Activated CD4-positive, alpha-beta memory T cell treated with anti-CD3 and anti-CD28 coated beads for 36 hours (primary cell): ENCODE measurements at places on chromosomes 1 and 21. TPM values are rescaled to one million over a fixed set of nuclear protein-coding genes. Genes with fewer than 3 reads are reported as not detected.

DNA sequence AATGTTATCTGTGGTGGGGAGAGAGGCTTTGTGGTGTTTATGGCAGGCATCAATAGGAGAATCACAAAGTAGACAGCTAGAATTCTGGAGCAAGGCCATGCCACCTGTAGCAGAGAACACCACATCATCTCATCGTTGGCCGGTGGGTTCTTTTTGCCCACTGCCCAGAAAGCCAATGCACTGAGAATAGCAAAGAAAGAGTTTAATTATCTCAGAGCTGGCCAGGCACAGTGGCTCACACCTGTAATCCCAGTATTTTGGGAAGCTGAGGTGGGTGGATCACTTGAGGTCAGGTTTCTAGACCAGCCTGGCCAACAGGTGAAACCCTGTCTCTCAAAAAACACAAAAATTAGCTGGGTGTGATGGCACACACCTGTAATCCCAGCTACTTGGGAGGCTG lies 99.2 kb upstream of the COG2 start:
- DNase-seq = no peak

SIK1 gene
- total RNA-seq = 6.1 TPM

LCE1D gene
- total RNA-seq = not detected

- DNase-seq = no peak
Observed at GRCh38 chr1:84940481-84940880, 47.5 kb upstream of the LPAR3 start.

- DNase-seq = peak; percentile 84
Observed at GRCh38 chr1:37682334-37682987, 9.9 kb upstream of the CDCA8 start.

DNA sequence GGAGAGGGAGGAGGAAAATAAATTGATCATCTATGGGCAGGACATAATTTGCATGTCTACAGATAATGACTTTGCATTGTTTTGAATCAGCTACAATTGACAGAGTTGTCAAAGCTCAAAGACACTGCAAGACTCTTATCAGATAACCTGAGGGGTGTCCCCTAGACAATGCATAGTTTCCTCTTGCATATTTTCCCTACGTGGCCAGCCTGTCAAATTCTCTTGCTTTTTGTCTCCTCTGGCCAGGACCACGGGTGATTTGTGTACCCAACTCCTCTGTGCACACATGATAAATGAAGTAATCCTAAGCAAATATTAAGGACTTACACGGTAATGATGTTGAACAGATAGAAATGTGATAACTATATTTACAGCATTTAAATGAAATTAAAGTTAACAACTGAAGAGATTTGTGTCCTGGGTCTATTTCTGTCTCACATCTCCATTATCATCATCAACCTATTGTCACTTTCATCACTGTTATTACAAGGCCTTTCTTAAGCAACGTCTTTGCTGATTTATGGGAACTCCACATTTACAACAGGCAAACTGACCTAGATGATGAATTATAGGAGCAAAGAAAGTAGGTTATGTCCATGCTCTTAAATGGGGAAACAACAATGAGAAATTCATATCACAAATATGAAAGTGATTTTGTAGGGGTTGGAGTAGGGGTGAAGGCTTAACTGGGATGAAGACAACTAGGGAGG lies 18.8 kb downstream of the BATF3 start:
- peak; percentile 37 for DNase-seq

MCOLN2 gene
- 43.2 TPM for total RNA-seq

ALPL gene
- total RNA-seq = not detected

DNA sequence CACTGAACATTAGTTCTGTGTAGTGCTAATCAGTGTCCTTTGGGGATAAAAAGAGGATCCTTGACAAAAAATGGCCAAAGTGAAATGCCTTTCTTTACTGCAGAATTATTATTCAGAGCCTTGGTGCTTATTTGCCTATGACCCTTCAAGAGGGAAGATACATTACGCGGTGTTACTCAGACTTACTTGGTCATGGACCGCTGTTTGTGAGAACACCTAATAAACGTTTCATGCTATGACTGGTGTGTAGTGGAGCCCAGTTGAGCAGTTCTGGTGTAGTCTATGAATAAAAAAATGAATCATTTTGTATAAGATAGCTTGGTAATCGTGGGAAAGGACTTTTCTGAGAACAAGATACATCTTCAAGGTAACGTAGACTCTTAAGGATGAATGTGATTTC lies 8.3 kb downstream of the NFYC start:
- peak; percentile 23 for DNase-seq

DNA sequence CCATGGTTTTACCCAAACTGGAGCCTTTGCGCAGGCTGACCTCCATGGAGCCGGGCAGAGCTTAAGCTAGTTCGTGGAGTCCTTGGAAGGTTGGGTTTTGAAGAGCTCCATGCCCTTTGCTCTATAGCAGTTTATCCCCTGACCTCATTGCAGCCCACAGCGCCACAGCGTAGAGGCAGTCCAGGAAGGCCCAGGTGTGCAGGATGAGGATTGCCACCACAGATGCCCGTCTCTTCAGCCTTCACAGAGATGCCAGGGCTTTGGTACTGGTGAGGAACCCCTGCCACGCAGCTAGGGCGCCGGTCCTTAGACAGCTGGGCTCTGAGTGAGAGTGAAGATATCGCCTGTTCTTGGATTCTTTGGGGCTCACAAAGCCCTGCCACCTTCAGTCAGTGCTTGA lies 138.6 kb downstream of the PEX14 start:
- DNase-seq = no peak

DNA sequence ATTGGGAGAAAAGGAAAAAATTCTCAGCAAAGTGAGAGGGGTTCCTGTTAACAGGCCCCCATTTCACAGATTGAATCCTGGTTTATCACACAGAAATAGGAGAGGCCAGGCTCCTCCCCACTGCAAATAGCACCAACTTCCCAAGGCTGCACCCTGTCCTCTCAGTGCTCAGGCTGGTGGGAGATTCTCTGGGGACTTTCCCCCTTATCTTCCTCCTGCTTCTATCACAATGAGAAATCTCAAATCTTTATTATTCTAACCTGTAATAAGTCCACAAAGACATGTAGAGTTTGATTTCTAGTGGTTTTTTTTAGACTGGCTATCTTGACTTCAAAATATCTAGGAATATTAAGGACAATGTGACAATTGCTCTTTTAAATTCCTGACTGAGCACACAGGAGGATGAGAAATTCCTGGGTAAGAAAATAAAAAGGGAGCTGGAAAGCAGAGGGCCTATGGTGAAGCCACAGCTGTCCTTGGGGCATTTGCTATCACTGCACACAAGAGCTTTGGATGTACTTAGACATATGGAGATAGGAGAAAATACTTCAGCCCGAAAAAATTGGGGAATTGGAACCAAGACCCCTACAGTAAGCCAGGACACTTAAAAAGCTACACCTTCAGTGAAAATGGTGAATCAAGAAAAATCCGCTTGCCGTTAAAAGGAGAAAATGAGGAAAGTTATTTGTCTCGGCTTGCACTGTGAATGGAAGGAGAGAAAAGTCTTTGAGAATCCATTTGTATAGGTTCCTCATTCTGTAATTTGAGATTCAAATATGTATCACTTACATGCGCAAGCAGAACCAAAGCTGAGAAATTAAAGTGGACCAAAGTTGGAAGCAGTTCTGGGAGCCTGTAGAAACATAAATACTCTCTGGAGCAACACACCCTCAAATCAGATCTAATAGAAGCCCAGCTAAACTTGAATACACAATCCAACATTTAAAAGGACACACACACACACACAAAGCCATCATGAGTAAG lies 65.9 kb upstream of the C1orf105 start:
- no peak for DNase-seq
